ENCODE measurements at places on chromosomes 7 and 10.

DNA sequence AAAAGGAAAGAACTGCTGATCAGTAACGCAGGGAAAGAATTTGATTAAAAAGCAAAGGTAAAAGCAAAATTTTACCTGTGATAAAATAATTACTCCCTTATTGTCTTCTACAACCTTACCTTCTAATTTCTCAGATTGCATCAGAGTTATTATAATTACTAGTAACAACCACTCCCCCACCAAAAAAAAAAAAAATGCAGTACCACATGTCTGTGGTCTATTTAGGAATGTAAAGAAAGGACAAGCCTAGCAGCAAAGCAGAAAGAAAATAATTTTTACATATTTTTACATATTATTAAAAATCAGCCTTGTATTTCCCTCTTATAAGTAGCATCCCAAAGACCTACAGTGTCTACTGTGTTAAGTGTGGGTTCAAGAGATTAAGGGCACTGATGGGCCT is 430.4 kb downstream of the TFEC start:
- H3K27ac ChIP-seq = no peak overlapping the region
- no peak overlapping the region for H3K4me3 ChIP-seq
- DNase-seq = no peak
- no peaks in the 10 kb centered on the region for H3K36me3 ChIP-seq

- H3K27ac ChIP-seq = no peak overlapping the region
- H3K27me3 ChIP-seq = no peaks in the 10 kb centered on the region
- H3K4me1 ChIP-seq = peaks cover 12% of the 10 kb centered on the region
- no peaks in the 10 kb centered on the region for H3K36me3 ChIP-seq
- DNase-seq = no peak
- H3K4me3 ChIP-seq = no peak overlapping the region
Measured at GRCh38 chr10:72690071-72690755, 1.7 kb upstream of the MCU start.

GRCh38 chr10:48390558-48390871 is 84.0 kb downstream of the MAPK8 start:
- H3K27me3 ChIP-seq = no peaks in the 10 kb centered on the region
- no peak for DNase-seq
- no peak overlapping the region for H3K4me3 ChIP-seq
- no peak overlapping the region for H3K27ac ChIP-seq

DNA sequence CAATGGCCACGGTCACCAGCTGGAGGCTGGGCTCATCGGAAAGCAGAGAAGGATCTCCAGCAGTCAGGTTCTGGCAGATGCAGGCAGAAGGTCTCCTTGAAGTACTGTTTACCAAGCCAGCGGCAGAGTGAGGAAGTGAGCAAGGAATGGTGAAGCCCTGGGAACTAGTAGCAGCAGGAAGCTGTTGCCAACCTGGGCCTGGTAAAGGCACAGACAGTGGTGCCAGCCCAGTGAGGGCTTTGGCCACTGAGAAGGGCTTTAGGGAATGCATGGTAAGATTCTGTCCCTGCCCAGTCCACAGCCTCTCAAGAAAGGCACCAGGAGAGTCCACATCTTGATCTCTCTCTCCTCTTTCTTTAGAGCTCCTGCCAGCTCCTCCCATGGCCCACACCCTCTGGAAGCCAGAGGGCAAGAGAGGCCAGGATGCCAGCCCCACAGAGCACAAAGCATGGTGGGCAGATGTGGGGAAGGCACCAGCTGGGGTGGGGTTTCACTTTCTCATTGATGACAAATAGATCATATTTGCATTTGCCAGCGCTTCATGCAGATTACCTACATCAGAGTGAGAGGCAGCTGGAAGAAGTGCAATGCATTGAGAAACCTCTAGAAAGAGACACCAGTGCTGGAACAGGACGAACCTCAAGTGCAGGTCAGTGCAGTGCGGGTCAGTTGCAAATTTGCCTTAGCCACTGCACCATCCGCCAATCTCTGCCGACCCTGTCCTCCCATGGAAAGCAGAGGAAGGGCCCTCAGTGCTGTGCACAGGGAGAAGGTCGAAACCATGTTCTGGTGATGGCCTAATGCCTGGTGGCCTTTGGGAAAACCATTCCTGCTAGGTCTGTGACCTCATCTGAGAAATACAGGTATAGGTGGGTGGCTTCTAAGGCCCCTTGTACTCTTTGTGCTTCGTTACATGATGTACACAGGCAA is 667.8 kb upstream of the MKI67 start:
- H3K27me3 ChIP-seq = no peaks in the 10 kb centered on the region
- no peak overlapping the region for H3K27ac ChIP-seq
- no peaks in the 10 kb centered on the region for H3K36me3 ChIP-seq
- no peak for DNase-seq
- H3K4me3 ChIP-seq = no peak overlapping the region

DNA sequence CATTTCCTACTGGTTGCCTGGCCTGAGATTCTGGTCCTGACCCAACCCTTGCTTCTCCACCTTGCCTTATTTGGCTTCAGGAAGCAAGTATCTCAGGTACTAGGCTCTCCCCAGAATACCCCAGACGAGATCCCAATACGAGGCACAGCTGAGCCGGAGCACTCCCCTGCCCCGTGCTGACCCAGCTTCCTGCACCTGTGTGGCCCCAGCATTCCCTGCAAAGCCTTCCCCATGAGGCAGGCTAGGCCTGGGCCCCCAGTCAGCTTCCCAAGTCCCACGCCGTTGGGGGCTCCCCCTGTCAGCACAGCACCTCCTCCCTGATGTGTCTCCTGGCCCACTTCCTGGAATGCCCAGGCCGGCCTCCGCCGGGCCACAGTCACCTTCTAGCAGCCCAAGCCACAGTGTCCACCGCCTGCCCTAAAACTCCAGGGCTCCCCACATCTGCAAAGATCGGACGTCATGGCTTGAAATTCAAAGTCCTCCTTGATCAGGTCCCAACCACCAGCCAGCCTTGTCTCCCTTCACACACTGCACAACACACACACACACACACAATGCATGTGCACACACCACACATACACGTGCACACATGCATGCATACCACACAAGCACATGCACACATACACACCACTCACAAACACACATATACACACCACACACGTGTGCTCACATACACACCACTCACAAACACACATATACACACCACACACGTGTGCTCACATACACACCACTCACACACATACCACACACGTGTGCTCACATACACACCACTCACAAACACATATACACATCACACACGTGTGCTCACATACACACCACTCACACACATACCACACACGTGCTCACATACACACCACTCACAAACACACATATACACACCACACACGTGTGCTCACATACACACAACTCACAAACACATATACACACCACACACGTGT is 78.9 kb upstream of the FOXK1 start:
- no peak overlapping the region for H3K27ac ChIP-seq
- no peaks in the 10 kb centered on the region for H3K27me3 ChIP-seq
- no peak for DNase-seq
- no peak overlapping the region for H3K4me3 ChIP-seq

GRCh38 chr7:31077484-31078362 is 25.6 kb downstream of the ADCYAP1R1 start:
- no peaks in the 10 kb centered on the region for H3K36me3 ChIP-seq
- H3K27me3 ChIP-seq = no peaks in the 10 kb centered on the region
- H3K4me1 ChIP-seq = no peaks in the 10 kb centered on the region

DNA sequence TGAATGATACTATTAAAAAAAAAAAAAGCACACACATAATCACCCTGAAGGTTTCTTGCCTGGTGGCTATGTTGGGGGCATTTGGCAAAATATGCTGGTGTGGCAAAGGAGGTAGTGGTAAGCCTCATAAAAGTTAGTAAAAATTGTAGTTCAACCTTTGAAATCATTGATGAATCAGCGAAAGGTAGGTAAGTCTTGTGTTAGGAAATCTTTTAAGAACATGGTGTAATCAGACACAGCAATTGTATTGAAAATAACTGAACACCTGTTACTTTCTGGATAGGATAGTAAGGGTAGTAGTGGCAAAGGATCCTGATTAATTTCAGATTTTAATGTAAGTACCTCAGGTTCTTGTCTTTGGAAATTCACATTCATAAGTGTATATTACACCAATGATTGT is 40.9 kb downstream of the CALML5 start:
- H3K4me3 ChIP-seq = no peak overlapping the region
- H3K27ac ChIP-seq = no peak overlapping the region
- peaks cover 4% of the 10 kb centered on the region for H3K36me3 ChIP-seq
- H3K27me3 ChIP-seq = no peaks in the 10 kb centered on the region

DNA sequence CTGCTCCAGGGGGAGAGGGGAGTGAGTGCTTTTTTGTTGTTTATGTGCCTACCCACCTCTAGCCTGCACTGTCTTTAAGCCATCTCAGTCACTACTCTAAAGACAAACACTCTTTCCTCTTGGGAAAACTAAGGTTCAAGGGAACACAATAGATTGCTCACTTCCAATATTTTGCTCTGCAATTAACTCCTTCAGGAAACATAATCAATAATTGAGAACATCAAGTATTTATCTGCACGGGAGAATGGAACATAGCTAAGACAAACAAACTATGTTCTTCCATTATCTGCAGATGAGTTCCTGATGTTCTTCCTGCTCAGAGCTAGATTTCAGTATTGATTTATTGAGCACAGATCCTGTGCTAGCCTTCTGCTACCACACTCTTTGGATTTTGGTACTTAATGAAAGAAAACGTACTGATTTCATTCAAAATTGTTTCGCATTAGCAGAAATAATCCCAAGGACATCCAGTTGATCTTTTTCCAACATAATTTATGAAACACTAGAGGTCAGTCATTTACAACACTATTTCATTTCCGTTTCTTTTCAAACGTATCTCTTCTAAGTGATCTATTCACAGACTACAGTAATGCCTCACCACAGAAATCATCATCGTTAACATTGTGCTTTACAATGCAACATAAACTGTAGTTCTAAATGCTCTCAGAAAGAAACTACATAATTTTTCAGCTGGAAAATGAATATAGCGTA is 8.3 kb downstream of the NEBL start:
- H3K27me3 ChIP-seq = no peaks in the 10 kb centered on the region
- H3K27ac ChIP-seq = no peak overlapping the region
- DNase-seq = no peak
- no peak overlapping the region for H3K4me3 ChIP-seq
- H3K36me3 ChIP-seq = no peaks in the 10 kb centered on the region
- no peaks in the 10 kb centered on the region for H3K4me1 ChIP-seq

DNA sequence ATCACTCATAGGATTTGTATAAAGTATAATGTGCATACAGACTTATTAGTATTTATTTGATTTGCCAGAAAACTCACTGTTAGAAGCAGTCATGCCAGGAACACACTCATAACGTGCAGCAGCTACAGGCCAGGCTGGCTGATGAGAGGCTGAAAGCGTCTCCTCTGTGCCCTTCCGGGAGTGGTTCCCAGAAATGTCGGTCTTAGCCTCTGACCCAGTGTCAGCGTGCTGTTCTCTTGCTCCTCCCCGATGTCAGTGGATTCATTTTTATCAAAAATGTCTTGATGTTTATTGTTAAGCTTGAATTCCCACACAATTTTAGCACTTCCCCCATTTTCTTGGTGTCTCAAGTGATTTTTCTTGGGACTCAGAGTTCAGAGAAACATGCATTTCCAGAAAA is 33.3 kb upstream of the GARS1 start:
- no peaks in the 10 kb centered on the region for H3K36me3 ChIP-seq
- no peak overlapping the region for H3K4me3 ChIP-seq
- DNase-seq = no peak
- H3K27ac ChIP-seq = no peak overlapping the region
- H3K4me1 ChIP-seq = peaks cover 3% of the 10 kb centered on the region

- H3K27ac ChIP-seq = no peak overlapping the region
- no peak overlapping the region for H3K4me3 ChIP-seq
- H3K36me3 ChIP-seq = no peaks in the 10 kb centered on the region
- no peaks in the 10 kb centered on the region for H3K4me1 ChIP-seq
Measured at GRCh38 chr10:34995925-34996324, 94.2 kb downstream of the CUL2 start.

- H3K4me3 ChIP-seq = no peak overlapping the region
- no peak overlapping the region for H3K27ac ChIP-seq
- H3K27me3 ChIP-seq = no peaks in the 10 kb centered on the region
- H3K4me1 ChIP-seq = no peaks in the 10 kb centered on the region
Measured at GRCh38 chr10:3375505-3375904, 202.9 kb upstream of the PITRM1 start.

GRCh38 chr7:98254951-98255610 is 3.0 kb upstream of the TECPR1 start:
- DNase-seq = no peak
- no peaks in the 10 kb centered on the region for H3K27me3 ChIP-seq
- H3K4me3 ChIP-seq = no peak overlapping the region
- no peaks in the 10 kb centered on the region for H3K4me1 ChIP-seq

DNA sequence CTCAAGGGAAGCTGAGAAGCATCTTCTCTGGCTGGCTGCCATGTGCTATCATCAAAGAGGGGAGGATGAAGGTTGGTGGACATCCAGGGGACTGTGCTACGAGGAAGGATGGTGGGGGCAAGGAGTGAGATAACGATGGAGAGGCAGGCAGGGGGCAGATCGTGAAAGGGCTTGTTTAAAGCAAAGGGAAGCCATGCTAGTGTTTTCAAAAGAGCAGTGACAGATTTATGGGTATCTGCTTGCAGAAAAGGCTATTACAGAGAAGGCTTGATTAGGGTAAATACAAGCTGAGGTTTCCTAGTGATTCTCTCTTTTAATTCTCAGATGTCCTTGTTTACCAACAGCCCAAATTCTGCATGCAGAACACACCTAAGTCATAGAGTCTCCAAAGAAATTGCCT is 88.9 kb upstream of the MKX start:
- H3K27me3 ChIP-seq = no peaks in the 10 kb centered on the region
- no peak overlapping the region for H3K4me3 ChIP-seq
- no peaks in the 10 kb centered on the region for H3K36me3 ChIP-seq
- no peaks in the 10 kb centered on the region for H3K4me1 ChIP-seq
- H3K27ac ChIP-seq = no peak overlapping the region

DNA sequence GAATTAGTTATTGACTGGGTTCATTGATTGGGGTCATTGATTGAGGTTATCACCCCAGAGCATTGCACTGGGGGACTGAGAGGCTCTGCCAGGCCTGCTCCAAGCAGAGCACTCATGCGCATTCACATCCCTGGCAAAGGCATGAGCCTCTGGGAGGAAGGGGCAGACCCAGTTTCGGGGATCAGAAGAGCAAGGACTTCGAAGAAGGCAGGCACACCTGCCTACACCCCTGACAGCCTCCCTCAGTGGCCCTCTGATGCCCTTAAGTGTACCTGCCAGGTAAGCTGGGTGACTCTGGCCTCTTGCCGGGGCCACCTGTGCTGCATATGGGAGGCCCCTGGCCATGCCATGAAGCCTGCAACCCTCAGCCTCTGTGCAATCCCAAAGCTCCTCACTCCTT is 181.1 kb downstream of the PTPN20 start:
- no peak overlapping the region for H3K27ac ChIP-seq
- H3K4me3 ChIP-seq = no peak overlapping the region
- no peaks in the 10 kb centered on the region for H3K4me1 ChIP-seq
- no peaks in the 10 kb centered on the region for H3K27me3 ChIP-seq
- no peak for DNase-seq

GRCh38 chr10:88901206-88901983 is 21.4 kb downstream of the STAMBPL1 start:
- H3K4me3 ChIP-seq = no peak overlapping the region
- no peaks in the 10 kb centered on the region for H3K27me3 ChIP-seq
- H3K27ac ChIP-seq = no peak overlapping the region
- no peak for DNase-seq
- H3K36me3 ChIP-seq = no peaks in the 10 kb centered on the region

GRCh38 chr7:39592586-39592985 is 26.4 kb downstream of the YAE1 start:
- H3K27me3 ChIP-seq = no peaks in the 10 kb centered on the region
- no peaks in the 10 kb centered on the region for H3K36me3 ChIP-seq
- H3K27ac ChIP-seq = no peak overlapping the region
- no peak for DNase-seq
